ENCODE measurements at places on chromosomes 5 and 9. TPM values are rescaled to one million over a fixed set of nuclear protein-coding genes. Genes with fewer than 3 reads are reported as not detected.

GRCh38 chr5:102891175-102891574 is 136.1 kb downstream of the PAM start:
- no peak for DNase-seq

DNA sequence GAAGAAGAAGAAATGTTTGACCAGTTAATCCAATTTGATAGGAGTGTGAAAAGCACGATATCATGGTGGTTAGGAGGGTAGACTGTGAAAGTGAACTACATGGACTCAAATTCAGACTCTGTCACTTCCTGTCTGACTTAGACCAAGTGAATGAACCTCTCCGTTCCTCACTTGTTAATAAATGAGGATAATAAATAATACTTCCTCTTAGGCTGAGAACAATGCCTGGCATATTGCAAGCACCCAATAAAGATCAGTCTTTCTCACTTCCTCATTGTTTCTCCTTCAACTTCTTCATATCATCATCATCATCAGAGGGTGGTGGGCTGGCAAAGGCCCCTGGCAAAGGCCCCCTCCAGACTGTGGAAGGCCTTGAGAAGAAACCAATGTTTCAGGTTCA is 148.7 kb downstream of the CDK5RAP2 start:
- DNase-seq: no peak

DNA sequence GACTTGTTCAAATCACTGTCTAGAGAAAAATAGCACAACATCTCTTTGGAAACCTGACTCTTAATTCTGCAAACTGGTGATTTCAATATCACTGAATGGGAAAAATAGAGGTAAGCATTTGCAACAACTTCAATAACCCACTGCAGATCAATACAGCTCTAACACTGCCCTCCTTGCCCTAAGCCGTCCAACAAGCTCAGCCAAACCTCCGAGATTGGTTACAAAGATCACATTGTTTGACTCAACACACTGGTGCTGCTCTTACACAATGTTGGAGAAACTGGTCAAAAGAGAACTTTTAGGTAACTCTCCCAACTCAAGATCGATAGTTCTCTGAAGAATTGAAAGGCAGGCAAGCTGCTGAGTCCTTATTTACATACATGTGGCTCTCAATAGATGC is 150.4 kb downstream of the SPOCK1 start:
- DNase-seq: no peak

- no peak for DNase-seq
Observed at GRCh38 chr5:153030755-153031725, 459.4 kb upstream of the GRIA1 start.

DNA sequence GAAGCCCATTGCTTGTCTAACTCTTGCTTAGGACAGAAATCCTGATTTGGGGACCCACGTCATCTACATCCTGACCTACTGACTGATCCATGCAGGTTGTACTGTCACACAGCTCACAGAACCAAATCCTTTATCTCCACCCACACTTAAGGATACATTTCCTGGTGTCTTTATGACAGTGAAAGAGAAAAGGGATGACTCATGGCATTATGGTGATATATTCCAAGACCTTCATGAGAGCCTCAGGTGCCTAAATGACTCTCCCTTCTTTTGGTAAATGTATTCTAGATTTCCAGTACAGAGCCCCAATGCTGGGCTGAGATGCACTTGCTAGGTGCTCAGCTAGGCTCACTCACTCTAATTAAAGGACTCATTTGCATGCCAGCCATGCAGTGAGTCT is 26.0 kb upstream of the DMRT2 start:
- no peak for DNase-seq

DNA sequence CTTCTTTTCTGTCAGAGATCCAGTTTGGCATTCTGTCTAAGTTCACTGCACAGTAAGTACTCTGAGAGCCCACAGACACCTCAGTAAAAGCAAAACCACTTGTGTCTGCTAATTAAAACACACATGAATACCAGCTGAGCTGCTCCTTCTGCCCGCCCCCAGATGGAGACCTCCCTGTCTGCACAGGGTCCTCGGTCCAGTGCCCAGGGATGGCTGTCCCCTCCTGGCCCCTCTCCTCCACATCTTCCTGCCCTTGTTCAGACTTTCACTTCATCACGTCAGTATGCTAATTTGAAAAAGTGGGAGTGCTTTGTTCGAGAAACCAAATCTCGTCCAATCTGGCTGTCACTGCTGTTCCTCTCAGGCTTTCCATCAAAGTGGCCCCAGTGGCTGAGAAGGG is 43.5 kb downstream of the LIX1 start:
- no peak for DNase-seq

DNA sequence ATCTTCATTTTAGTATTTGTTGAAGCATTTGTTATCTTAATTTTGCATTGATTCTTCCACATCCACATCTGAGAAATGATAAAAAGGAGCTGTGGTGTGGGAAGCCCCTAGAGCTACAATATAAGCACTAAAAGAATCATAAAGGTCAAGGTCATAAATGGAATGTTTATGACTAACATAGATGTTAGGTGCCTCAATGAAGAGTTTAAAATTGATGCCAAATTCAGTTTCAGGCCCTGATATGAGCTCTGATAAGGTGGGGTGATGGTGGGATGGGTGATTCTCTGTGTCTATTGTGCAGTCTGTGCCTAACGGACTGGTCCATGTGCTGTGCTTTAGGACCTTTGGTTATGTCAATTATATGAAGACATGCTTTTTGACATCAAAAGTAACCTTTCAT is 61.2 kb upstream of the CAMK4 start:
- DNase-seq: no peak

HTR1A gene
- polyA plus RNA-seq: not detected

OMD gene
- 0.07 TPM for polyA plus RNA-seq

CAMLG gene
- 48.2 TPM for polyA plus RNA-seq
